ENCODE measurements at places on chromosomes 1 and 21. TPM values are rescaled to one million over a fixed set of nuclear protein-coding genes. Genes with fewer than 3 reads are reported as not detected.

DNA sequence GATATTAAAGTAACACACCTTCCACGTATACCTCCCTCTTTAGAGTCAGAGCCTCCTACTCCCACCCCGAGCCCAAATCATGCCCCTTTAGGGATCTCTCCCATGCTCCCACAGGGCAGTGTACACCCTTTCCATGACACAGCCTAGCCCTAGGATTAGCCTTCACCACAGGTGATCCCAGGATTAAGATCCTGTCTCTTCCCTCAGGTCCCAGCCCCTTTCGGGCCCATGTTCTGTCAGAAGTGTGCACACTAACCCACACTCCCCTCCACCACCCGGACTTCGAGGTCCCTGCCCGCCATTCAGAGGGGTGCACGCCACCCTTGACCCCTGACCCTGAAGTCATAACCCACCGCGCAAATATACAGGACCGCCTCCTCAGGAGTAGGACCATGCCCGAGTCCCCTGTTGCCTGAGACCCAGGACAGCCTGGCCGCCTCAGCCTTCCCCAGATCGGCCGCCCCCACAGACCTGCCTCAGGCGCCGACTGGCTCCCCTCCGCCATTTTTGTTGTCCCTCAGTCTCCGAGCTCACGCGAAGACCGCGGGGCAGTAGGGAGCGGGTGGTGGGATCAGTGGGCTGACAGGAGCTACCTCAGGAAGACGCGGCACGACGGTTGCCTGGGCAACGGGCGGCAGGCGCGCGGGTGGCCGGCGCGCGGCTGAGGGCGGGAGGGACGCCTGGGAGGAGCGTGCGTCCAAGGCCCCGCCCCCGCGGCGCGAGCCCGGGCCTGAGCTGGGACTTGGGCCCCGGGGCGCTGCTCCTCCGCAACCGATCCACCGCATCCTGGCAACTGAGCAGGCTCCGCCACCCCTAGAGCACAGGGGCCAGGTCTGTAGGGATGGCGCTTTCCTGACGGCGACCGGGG, at the start of gene AGBL4:
TSS of gene AGBL4 (minus strand) at position 663 of the 868 bp plus-strand sequence.
- DNase-seq, result no peak
- no peaks in the 10 kb centered on the region for H3K36me3 ChIP-seq
- peaks cover 16% of the 10 kb centered on the region for H3K4me1 ChIP-seq
- peaks cover 17% of the 10 kb centered on the region for H3K27me3 ChIP-seq
- peak within 1 kb of the TSS; percentile 61 for H3K4me3 ChIP-seq

DNA sequence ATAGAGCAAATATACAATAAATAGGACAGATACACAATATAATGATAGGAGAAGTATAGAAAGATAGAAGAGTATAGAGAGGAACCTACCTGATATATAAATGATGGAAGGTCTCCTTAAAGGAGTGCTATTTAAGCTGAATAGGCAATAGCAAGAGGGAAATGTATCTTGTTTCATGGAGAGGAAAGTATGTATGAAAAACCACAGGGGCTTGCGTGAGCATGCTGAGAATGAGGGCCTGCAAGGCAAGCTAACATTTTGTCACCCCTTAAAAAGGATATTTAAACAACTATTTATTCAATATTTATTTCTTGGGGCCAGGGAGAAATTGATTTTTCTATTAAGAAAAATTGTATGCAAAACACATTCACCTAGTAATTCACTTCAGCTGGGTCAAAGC, 150.9 kb upstream of the ZRANB2 start:
- H3K36me3 ChIP-seq, result no peaks in the 10 kb centered on the region
- no peak overlapping the region for H3K27ac ChIP-seq
- H3K4me1 ChIP-seq, result no peaks in the 10 kb centered on the region
- no peak overlapping the region for H3K4me3 ChIP-seq
- no peak for DNase-seq
- H3K27me3 ChIP-seq, result no peaks in the 10 kb centered on the region

- no peaks in the 10 kb centered on the region for H3K27me3 ChIP-seq
- no peaks in the 10 kb centered on the region for H3K36me3 ChIP-seq
- no peak overlapping the region for H3K4me3 ChIP-seq
- peaks cover 10% of the 10 kb centered on the region for H3K4me1 ChIP-seq
- DNase-seq, result no peak
These were observed 13.2 kb upstream of the ZBTB17 start for GRCh38 chr1:15988856-15989736.

DNA sequence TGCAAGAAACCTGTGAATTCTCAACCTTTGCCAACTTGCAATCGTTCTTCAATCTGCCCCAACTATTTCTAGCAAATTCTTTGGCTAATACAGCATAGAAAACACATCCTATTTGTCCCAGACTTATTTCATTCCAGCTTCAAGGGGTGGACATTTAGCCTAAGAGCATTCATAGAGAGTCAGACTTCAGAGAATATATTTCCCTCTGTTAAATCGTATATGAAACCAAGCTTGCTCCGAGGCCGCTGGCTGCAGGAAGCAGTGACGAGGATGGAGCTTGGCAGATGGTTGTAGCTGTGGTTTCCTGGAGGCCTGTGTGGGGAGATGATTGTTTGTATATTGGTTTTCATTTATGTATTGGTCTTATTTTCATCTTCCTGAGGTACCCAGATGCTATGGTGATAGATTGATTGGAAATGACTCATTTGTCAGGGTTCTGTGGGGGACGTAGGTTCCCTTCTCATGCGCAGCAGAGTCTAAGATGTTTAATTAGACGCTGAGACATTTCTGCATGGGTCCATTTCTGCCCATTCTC, 26.1 kb downstream of the MAN1C1 start:
- no peak overlapping the region for H3K4me3 ChIP-seq
- H3K27ac ChIP-seq, result peak overlapping the region; percentile 11
- peak; percentile 88 for DNase-seq
- no peaks in the 10 kb centered on the region for H3K27me3 ChIP-seq
- peaks cover 22% of the 10 kb centered on the region for H3K4me1 ChIP-seq
- no peaks in the 10 kb centered on the region for H3K36me3 ChIP-seq

KCNJ10 gene
- total RNA-seq, result not detected
